Endothelial cell (in vitro differentiated cells): ENCODE measurements at places on chromosomes 1 and 21.
A peak's percentile ranks its signal among the peaks of the same experiment; 100 is the strongest.

DNA sequence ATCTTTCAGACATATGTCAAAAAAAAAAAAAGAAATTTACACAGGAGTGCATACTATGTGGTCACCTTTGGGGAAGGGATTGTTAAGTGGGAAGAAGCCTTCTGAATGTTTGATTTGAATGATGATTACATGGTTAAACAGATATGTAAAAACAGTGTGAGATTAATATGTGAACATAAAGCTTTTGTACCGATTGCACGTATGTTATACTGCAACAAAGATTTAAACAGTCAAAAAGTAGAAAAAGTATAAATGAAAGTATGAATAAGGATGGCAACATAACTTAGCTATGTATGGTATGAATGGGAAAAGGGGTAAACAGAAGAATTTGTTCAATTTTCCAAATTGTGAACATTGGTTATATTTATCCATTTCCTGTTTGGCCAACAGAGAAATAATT, 10.0 kb upstream of the PLPP3 start:
- DNase-seq: no peak

- no peak for DNase-seq
These were observed 34.4 kb upstream of the TENT5C start for GRCh38 chr1:117571496-117571895.

GRCh38 chr1:230285351-230285750, 140.8 kb downstream of the PGBD5 start:
- no peak for DNase-seq

DNA sequence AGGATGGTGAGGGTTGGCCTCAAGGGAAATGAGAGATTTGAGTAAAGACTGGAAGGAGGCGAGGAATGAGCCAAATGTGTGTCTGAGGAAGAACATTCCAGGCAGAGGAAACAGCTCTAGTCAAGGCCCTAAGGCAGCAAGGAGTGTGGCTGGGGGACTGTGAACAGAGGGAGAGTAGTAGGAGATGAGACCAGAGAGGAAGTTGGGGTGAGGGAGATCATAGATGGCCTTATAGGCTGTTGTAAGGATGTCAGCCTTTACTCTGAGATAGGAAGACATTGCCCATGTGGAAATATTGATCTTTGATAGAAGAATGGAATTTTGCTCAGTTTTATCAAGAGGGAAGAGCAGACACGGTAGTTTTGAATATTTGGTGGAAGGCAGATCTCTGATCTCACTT, 55.2 kb upstream of the ARTN start:
- DNase-seq: no peak

- DNase-seq: no peak
These were observed 1.8 kb upstream of the TSPEAR start for GRCh38 chr21:44713130-44713529.

- DNase-seq: no peak
These were observed 49.9 kb downstream of the C8B start for GRCh38 chr1:56915960-56916359.

GRCh38 chr1:230254265-230254664, 171.9 kb downstream of the PGBD5 start:
- DNase-seq: no peak

- DNase-seq: no peak
These were observed 204.5 kb downstream of the BRINP3 start for GRCh38 chr1:190273161-190273560.

GRCh38 chr1:201264072-201264471, 19.2 kb upstream of the PKP1 start:
- DNase-seq: no peak

- peak; percentile 83 for DNase-seq
These were observed 11.1 kb upstream of the C1orf174 start for GRCh38 chr1:3910857-3911845.

DNA sequence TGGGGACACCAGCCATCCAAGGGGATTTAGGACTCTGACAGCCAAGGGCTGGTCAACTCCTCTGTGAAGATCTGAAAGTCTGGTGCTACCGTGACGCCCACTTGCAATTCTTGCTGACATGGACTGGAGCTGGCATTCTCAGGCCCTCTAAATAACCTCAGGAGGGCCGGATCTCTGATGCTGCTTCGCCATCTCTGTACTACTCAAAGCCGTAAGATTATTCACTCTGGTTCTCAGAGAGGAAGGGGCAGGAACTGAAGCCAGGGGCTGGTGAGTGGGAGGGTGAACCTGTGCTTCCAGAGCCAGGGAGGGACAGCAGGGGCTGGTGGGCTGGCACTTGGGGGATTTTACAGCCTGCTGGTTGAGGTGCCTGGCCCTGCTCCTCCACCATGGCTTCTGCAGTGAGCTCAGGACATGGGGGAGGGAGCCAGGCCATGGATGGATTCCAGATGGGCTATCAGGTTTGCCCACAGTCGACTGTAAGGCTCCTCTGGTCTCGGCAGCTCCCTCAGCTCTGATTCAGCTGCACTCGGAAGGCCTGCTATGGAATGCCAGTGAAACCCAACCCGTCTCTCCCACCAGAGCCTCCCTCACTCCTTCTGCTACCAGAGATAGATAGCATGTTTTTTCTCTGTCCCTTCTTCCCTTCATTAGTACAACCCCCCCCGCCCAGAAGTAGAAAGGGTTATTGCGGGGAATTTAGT, 84.5 kb downstream of the PLXNA2 start:
- DNase-seq: no peak

DNA sequence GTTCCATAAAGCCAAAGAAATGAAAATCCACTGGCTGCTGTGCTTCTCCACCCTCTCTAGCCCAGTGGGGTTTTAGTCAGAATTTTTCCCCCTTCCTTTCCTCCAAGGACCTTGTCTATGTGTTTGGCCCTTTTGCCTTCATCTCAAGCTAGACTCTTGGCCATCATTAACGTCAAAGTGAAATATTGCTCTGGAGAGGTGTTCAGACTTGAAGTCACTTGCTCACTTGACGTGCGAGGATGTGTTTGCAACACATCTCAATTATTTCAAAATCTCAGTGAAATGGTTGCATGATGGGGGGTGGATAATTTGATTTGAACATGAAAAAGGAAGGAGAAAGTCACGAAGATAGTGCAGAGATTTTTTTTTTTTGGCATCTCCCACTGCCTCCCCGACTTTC, 13.6 kb downstream of the EVA1C start:
- no peak for DNase-seq

DNA sequence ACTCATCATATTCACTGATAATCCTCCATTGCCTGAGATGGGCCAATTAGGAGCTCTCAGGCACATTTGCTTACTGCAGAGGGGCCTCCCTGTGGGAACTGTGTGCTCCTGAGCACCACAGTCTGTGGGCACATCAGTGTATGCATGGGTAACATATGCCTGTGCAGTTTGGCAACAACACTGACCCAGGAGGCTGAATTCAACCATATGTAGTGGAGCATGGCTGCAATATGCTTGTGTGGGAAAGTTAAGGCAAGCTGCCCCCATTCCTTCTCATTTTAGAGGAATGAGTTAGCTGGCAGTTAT, 11.8 kb upstream of the FMOD start:
- no peak for DNase-seq
